ENCODE measurements at places on chromosomes 1 and 21.

DNA sequence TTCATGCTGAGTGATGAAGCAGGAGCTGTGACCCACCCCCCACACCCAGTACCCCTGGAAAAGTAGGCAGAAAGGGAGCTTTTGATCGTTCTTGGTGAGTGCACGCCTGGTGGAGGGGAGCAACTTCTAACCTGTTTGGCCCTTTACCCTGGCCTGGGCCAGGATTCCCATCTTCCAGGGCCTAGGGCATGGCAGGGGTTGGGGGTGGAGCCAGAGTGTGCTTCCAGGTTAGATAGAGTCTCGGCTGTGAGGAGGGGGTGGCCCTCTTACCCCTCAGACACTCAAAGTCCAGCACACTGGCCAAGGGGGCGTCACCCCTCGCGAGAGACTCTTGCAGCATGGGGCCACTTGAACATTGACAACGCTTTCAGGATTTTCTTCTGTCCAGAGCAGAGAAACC, 236.6 kb downstream of the GRIK3 start:
- no peak for DNase-seq

DNA sequence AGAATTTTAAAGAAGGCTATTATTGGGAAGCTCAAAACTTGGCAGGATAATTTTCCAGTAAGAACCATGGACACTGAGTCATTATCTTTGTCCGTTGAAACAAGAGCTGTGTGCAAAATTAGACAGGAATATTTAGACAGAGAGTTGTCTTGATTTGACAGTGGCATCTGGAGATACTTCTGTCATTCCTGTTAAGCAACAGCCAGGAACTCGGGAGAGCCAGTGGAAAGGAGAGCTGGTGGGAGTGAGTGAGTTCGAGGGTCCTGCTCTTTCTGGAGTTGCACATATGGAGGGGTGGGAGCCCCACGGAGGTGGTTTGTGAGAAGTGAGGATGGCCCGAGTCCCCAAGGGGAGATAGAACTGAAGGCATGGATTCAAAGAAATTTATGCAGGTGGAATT, 3.1 kb downstream of the COQ8A start:
- DNase-seq: no peak

- no peak for DNase-seq
These were observed 501.0 kb downstream of the SETD4 start for GRCh38 chr21:35559128-35559828.

DNA sequence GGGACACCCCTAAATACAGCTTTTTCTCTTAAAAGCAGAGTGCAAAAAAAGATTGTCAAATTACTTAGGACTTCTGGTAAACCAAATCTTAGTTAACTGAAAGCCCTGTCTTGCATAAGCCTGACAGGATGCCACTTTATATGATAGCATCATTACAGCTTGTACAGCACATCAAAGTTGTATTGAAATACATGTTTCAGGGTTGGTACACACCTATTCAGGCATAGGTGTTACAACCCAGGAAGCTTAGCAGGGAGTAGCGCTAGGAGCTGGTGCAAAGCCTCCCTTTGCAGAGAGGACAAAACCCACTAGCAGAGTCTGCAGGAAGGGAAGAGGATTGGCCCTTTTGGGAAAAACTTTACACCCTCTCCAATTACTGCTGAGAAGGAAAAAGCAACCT, 258.9 kb upstream of the SGIP1 start:
- DNase-seq: no peak

DNA sequence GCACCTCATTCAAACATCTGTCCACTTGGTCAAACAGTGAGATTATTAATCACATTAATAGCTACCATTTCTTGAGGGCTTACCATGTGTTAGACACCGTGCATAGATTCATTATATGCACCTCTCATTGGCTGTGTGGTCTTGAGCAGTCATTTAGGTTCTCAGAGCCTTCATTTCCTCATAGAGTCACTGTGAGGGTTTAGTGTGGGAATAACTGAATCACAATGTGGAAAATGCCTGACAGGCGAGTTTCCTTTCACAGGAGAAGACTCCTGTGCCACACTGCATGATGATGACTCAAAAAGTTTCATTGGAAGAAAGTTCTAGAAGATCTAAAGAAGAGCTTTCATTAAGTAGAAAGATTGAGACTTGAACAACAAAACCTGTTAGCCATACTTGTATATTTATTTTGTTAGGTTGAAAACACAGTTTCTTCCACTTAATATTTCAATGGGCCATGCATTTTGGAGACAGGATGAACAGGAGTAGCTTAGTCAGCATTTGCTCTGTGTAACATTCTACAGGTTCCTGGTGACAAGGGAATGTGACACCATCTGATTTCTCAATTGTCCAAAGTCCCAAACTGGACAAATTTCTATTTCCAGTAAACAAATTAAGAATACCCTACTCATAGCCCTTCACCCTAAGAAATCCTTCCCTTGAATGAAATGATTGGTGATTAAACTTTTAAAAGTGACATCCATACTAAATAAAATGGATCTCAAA, 45.7 kb downstream of the FYB2 start:
- no peak for DNase-seq

DNA sequence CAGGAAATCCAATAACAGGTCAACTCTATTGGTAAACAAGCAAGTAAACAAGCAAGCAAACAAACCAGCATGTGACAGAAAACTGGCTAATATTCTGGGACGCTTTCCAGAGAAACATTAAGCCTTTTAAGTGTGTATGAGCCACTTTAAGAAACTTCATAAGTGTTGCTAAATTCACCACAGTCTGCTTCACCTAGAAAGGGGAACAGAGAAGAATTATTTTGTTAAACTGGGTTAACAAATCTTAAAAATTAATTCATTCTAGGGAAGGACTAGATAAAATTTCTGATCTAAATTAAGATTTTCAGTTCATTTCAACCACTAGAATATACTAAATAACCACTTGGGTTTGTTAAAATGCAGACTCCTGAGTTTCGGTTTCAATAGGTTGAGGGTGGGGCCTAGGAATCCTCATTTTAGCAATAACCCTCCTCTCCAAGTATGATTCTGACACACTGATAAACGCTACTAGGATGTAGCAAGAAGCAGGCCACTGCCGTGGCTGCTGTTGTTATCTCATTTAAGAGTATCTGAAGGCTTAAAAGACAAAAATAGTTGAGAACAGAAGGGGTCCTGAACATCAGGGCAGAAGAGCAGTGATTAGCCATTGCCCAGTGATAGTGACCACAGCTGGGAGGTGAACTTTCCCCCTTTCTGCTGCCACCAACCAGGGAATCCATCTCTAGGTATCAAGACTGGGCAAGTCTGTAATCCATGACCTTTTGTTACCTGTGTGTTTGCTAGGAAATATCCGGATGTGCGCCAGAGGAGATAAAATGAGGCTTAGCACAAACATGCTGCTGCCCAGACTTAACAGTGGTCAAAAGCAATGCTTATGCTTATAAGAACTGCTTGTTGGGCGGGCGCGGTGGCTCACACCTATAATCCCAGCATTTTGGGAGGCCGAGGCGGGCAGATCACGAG, 11.2 kb downstream of the CREG1 start:
- no peak for DNase-seq

DNA sequence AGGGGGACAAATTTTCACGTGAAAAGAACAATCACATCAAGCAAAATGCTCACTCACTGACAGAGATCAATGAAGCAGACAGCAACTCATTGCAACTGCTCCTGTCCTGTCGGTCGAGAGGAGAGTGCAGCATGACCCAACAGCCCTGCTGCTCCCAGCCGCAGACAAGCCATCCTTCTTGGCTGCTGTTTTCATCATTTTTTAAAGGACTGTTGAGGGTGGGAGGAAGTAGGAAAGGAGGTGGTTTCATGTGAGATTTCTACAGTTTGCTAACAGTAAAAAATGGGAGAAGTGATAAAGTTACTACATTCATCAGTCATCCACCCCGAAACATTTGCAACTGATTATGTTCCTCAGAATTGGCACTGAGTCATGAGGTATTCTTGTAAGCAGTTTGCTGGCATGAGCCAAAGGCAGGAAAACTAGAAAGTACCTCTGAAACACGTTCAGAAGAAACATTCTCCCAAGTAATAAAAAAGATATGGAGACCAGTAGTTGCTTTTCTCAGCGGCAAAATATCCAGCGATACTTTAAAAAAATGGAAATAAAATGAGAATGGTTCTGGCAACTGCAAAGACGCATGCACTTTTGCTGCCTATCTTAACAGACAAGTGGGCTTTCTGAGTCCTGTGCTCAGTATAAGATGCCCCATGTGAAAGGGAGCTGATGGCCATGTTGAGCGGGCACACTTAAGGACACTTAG, 72.0 kb upstream of the CLDN14 start:
- DNase-seq: no peak

GRCh38 chr1:15992582-15993500, 11.2 kb upstream of the SRARP start:
- DNase-seq: no peak

DNA sequence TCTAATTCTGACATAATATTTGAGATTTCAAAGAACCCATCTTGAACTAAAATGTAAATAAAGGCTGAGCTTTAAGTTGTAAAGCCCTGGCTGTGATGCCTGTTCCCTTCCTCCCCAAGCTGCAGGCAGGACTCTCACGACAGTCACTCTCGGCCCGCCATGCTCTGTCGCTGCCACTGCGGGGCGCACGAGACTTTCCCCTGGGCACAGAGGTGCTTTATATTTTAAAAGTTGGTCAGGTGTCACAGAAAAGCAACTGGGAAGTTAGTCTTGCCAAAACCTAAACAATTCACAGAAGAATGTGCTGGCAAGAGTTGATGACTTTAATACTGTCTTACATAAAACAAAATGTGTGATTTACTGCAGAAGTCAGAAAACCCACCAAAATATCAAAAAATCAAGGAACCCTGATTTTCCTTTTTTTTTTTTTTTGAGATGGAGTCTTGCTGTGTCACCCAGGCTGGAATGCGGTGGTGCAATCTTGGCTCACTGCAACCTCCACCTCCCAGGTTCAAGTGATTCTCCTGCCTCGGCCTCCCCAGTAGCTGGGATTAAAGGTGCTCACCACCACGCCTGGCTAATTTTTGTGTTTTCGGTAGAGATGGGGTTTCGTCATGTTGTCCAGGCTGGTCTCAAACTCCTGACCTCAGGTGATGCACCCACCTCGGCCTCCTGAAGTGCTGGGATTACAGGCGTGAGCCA, 10.7 kb downstream of the LRRC47 start:
- no peak for DNase-seq

- DNase-seq: no peak
These were observed 285.3 kb upstream of the VAMP3 start for GRCh38 chr1:7485826-7486225.

DNA sequence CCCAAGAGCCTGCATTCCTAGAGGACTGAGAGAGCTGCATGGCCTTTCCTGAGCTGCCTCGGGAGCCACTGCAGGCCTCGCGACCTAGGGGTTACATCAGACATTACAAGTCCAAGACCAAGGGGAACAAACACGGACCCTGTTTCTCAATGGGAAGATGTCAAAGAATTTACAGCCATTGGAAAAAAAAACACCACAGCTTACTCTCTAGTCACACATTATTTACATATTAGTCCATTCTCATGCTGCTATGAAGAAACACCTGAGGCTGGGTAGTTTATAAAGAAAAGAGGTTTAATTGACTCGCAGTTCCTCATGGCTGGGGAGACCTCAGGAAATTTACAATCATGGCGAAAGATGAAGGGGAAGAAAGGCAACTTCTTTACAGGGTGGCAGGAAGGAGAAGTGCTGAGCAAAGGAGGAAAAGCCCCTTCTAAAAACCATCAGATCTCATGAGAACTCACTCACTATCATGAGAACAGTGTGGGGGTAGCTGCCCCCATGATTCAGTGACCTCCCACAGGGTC, 8.4 kb upstream of the PRMT2 start:
- DNase-seq: no peak

DNA sequence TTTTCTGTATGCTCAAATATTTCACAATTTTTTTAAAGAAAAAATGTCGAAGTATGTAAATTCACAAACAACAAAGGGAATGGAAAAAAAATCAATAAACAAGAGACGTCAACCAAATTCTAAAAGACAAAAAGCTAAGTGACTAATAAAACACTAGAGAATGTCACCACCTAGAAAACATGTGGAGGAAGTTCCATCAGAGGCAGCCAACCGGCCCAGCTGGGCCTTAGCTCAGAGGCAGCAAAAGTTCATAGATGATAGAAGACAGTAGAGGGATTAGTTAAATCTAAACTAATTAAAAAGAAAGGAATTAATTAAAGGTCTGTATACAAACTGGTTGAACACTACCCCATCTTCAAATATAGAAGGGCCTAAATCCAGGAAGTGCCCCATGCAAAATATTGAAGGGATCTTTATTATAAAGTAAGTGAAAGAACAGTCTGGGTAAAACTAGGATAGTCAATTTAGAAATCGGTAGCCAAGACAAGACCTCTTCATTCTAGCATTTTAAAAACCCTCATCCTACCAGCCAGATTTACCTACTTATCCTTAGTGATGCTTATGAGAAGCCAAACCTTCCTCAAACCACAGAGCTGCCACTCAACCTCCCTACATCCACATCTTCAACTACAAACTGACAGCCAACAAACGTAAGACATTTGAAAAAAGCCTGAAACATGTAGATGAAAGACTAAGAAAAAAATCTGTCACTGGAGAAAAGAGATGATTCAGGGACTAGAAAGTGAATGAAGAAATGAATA, 23.7 kb downstream of the MRPL39 start:
- DNase-seq: peak; percentile 27

- no peak for DNase-seq
These were observed 1384.6 kb downstream of the MRPL39 start for GRCh38 chr21:24222676-24223075.

- no peak for DNase-seq
These were observed 42.0 kb upstream of the ADARB1 start for GRCh38 chr21:45032332-45032731.

GRCh38 chr1:116356673-116357072, 16.4 kb upstream of the ATP1A1 start:
- no peak for DNase-seq

DNA sequence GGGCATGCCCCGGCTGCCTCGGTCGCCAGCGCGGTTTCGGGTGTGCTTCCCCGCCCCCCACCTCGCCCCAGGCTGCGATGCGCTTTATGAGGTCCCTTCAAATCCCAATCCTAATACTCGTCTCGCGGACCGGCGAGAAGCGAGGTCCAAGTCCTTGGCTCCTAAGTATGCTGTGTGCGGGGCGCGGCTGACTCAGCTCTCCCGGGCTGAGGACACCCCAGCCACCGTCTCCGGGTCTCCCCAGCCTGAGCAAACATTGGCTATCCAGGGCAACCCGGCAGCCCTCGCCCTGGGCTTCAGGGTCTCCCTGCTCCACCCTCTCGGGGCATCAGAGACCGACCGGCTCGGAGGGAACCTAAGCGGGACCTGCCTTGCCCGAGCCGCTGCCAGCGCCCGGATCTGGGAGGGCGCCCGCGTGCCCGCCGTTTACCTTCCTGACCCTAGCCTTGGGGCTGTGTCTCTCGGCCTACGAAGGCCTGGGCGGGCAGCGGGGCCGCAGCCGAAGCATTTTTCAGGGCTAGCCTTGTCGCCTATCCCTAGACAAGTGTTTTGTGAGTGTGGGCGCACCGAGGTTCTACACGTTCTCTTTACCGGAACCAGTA, 1.2 kb downstream of the ITPKB start:
- DNase-seq: peak; percentile 56

DNA sequence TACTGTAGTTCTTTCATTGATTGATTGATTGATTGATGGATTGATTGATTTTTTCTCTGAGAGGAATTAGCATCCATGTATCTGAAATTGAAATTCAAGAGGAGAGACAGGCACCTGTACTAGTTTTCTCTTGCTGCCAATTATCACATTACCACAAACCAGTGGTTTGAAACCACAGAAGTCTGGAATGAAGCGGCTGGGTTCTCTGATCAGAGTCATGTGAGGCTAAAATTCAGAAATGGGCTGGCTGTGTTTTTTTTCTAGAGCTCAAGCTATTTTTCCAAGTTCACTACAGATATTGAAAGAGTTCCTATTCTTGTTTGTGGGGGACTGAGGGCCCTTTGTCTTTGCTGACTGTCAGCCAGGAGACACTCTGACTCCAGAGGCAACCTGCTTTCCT, 10.0 kb downstream of the NBPF3 start:
- no peak for DNase-seq

GRCh38 chr1:56866656-56867055, 12.1 kb downstream of the C8A start:
- DNase-seq: no peak
